Sciatic nerve (tissue), 2 donors: ENCODE measurements at places on chromosomes 13 and 19.

DNA sequence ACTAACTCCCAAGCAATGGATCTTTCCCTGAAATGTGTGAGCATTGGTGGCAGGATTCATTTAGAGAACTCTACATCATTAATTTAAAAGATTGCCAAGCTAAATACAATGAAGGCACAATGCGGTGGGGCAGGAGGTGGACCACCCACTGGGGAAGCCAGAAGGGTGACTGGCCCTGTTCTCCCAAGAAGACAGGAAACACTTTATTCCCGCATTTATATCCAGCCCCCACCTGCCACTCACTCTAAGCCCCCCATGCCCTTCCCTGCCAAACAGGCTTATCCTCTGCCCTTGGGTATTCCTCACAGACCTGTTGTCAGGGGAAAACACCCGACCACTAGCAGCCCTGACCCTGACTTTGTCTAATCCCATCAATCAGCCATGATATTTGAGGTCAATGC is 189.1 kb upstream of the UBL3 start:
- no peak for DNase-seq

- no peak for DNase-seq
These were observed 41.5 kb downstream of the ZNF682 start for GRCh38 chr19:19997656-19998268.

DNA sequence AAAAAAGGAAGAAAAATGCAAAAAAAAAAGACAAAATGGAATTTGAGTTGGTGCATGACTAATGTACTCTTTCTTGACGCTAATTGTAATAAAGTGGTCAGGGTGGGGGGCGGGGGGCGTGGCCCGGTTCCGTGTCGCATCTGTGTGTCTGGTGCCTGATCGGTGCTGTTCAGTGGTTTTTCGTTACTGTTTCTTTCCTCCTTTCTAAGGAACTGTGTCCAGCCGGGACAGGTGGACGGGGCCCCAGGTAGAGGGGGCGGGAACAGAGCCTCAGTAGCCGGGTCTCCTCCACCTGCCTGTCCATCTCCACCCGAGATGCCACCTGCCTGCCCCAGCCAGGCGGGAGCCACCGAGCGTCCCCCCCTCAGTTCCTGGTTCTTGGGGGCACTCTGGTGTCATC is 26.3 kb downstream of the ONECUT3 start:
- no peak for DNase-seq

- no peak for DNase-seq
These were observed 32.2 kb upstream of the ARGLU1 start for GRCh38 chr13:106599875-106600797.

- no peak for DNase-seq
These were observed 17.3 kb downstream of the DEDD2 start for GRCh38 chr19:42200116-42200715.

GRCh38 chr13:110420626-110421025 is 113.5 kb downstream of the COL4A2 start:
- no peak for DNase-seq

GRCh38 chr19:56084835-56085536 is 36.1 kb downstream of the ZNF787 start:
- no peak for DNase-seq

GRCh38 chr19:35750167-35750566 is 1.8 kb downstream of the LIN37 start:
- DNase-seq: no peak

DNA sequence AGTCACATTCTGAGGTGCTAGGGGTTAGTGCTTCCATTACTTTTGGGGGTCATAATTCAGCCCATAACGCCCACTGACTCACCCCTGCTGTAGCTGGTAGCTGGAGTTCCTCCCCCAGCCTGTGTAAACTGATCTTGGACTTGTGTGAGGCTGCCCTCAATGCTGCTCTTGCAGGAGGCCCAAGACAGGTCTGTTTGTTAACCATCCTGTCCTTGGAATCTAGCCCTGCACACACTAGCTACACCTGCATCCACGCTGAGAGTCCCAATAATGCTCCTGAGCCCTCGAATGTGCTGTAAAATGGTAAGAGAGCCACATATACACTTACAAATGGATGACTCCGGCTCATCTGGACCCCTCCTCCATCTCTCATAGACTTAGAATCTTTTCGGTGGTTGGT is 9.6 kb downstream of the LRCH1 start:
- no peak for DNase-seq

DNA sequence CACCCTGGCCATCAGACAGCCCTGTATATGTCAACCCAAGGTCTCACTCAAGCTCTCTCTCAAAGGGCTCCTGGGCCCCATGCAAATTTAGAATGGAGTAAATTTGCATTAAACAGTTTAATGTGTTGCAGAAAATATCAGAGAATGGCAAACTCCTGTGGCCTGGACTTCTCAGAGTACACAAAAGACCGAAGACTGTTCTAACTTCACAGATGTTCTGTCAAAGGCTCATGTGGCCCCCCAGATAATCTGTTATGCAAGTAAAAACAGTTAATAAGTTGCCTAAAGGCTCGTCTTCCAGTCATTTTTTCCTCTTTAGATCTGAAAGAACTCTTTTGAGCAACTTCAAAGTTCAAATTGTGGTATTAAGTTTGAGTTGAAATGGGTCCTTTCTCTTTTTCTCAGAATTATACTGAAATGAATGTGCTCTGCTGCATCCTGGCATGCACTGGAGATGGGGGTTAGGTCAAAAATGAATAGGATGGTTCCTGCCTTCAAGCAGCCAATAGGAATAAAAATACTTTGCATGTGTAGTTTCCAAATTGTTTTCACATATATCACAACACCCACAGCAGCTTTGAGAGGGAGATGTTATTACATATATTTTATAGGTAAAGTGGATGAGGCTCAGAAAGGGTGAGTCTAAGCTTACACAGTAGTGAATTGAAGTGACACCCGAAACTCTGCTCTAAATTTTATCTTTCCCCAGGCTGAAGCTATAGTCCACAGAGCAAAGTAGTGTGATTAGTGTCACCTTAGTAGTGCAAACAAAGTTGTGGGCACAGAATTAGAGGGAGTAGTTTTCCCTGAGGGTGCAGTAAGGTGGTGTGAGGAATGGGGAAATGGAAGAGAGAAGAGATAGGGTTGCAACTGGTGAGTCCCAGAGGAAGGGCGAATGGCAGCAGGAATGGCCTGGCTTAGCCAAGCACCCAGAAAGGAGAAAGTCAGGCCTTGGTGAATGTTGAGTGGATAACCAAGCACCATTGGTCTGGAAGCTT is 205.0 kb upstream of the RFC3 start:
- no peak for DNase-seq

GRCh38 chr13:33787051-33787591 is 30.8 kb upstream of the RFC3 start:
- DNase-seq: no peak

GRCh38 chr13:49300739-49301589 is 53.2 kb downstream of the CDADC1 start:
- DNase-seq: peak; percentile 72

GRCh38 chr19:11485245-11485837 is 4.5 kb upstream of the ELAVL3 start:
- no peak for DNase-seq

DNA sequence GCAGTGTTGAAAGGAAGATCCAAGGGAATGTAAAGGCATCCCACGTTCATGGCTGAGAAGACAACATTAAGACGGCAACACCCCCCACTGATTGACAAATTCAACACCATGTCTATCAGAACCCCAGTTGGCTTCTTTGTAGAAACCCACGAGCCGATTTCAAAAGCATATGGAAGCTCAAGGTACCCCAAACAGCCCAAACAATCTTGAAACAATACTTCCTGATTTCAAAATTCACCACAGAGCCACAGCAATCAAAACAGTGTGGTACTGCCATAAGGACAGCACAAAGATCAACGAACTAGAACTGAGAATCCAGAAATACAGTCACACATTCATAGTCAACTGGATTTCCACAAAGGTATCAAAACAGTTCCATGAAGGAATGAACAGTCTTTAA is 6.2 kb downstream of the MIER2 start:
- no peak for DNase-seq

- DNase-seq: peak; percentile 86
These were observed 531.3 kb downstream of the RFC3 start for GRCh38 chr13:34349091-34349722.

DNA sequence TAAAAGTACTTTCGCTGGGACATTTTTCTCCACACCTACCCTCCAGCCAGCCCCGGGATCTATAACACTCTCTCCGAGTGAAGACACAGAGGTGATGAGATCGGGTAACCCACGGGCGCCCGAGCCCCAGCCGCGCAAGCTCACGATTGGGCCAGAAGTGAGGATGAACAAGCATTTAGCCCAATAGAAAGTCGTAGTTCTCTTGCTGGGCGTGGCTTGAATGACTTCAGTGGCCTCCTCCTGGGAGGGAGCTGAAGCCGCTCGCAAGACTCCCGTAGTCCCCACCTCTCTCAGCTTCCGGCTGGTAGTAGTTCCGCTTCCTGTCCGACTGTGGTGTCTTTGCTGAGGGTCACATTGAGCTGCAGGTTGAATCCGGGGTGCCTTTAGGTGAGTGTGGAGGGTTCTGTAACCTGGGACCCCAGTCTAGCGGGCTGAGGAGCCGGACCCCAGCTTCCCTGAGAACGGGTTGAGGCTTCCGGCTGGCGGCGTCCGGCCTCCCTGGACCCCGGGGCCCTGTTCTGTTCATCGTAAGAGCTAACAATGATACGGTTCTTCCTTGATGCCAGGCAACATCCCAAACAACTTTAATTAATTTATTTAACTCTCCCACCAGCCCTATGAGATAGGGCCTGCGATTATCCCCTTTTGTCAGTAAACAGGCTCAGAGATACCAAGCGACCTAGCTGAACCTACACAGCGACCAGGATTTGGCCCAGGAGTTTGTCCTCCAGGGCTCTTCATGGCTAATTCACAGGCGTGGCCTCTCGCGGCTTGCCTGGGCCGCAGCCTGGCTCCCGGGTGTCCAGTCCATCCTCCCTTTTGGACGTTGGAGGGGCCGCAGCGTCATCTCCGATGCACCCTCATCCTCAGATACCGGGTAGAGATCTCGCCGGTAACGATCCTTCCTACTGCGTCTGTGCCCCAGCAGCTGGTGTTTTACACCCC is at the start of gene COX6B1:
Gene COX6B1 (plus strand): TSS at position 307 of the 945 bp plus-strand sequence. CDS start 2,921 bp downstream, outside the sequence.
- DNase-seq: peak; percentile 93

DNA sequence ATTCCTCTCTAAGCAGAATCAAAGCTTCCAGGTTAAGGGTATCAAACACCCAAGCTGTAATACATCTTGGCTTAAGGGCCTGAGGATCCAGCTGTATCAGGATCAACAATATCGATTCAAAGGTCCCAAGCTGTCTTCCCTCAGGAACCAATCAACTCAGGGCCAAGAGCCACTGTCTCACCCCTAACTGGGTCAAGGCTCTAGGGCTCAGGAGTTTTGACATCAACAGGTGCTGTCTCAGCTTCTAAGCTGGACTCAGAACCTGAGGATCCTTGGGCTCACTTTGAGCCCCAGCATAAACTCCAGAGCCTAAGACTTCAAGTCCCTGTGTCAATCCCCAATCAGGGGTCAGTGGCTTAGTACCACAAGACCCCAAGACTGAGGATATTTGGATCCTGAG is 917 bp downstream of the FBXW9 start:
- no peak for DNase-seq

GRCh38 chr13:46896341-46897137 is at the start of gene HTR2A:
TSS of gene HTR2A (minus strand) at chr13:46897053. CDS start at chr13:46895906, 1,147 bp downstream.
- peak; percentile 64 for DNase-seq

GRCh38 chr19:33110137-33110910 is 21.6 kb upstream of the WDR88 start:
- DNase-seq: no peak

GRCh38 chr13:52010890-52011631 is at the start of gene ATP7B:
TSS of gene ATP7B (minus strand) at chr13:52011450. CDS start at chr13:52011337, 113 bp downstream.
- peak; percentile 63 for DNase-seq

DNA sequence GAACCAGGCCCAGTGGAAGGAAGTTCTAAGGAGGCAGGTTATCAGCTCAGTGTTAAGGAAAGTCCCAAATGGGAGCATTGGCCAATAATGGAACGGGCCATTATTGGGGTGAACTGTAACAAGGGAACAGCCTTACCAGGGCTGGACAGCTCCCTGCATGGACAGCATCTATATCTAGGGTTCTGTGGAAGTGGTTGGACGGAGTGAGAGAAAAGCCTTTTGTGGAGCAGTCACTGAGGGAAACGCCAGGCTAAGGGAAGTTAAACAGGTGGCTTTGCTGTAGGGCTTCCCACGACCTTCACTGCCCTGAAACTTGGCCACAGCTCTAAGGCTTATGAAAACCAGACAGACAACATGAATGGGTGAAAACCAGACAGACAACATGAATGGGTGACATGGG is 17.0 kb downstream of the POU2F2 start:
- DNase-seq: no peak

- DNase-seq: no peak
These were observed 2.7 kb downstream of the ING1 start for GRCh38 chr13:110716247-110716515.

GRCh38 chr19:28980236-28980868 is 232.6 kb downstream of the UQCRFS1 start:
- DNase-seq: no peak

GRCh38 chr13:106493533-106494220 is 41.8 kb downstream of the EFNB2 start:
- DNase-seq: no peak

- DNase-seq: no peak
These were observed 15.8 kb upstream of the GARIN5A start for GRCh38 chr19:50492303-50493052.

- DNase-seq: no peak
These were observed 23.4 kb downstream of the CNFN start for GRCh38 chr19:42366673-42367072.

DNA sequence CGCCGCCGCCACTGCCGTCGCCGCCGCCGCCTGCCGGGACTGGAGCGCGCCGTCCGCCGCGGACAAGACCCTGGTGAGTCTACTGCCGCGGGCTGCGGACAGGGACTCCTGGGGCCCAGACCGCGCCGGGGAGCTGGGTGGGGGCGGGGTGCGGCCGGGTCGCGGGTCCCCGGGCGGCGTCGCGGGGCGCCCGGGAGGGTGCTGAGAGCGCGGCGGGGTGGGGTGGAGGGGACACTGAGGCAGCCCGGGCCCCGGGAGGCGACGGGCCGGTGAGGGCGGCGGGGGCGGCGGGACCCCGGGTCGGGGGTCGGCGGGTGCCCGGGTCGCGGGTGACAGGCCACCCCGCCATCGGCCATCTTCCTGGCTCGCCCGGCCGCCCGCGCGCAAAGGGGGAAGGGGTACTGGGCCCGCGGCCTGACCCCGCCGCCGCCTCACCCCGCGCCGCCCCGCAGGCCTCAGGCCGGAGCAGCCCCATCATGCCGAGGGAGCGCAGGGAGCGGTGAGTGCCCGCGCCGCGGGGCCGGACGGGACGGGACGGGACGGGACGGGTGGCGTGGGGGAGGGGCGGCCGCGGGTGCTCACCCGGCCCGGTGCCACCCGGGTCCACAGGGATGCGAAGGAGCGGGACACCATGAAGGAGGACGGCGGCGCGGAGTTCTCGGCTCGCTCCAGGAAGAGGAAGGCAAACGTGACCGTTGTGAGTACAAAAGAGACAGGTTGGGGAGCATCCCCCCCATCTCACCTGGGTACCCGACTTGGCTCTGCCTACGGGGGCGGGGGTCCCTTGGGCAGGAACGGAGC is 489 bp downstream of the CCNE1 start:
- DNase-seq: no peak
